Epithelial cell of esophagus (primary cell): ENCODE measurements at places on chromosomes 7 and 10.

DNA sequence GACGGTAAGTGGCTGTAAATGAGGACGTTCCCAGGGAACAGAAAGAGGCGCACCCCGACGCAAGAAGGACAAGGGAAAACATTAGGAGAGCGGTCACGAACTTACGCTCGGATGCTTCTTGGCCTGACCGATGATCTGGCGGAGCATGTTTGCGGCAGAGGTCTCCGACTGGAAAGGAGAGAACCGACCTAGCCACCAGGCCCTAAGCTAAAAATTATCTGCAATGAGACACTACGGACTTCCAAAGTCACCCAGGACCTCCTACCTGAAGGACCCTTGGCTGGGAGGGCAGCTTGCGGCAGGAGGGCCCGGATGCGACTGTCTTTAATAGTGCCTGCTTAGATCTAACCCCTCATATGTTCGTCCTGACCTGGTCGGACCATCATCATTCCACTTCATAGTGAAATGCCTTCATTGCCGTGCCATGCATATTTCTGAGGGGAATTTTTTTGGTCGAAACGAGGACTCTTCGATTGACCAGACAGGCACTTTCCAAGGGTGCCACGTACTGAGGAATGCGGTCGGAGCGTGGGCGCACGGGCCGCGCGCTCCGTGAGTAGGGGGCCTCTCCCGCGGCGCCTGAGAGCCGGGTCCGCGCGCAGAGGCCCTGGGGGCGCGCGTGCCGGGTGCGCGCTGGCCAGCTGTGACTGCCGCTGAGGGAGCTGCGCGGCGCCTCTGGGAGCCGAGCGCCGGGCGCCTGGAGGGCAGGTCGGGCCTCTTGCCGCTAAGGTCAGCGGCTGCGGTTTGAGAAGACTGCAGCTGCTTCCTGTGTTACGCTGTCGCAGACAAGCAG lies 33.6 kb upstream of the PHF14 start:
- DNase-seq: peak; percentile 93

- DNase-seq: no peak
These were observed 131.1 kb upstream of the SHH start for GRCh38 chr7:155943251-155943899.

- DNase-seq: no peak
These were observed 886.8 kb downstream of the LRMDA start for GRCh38 chr10:76318211-76318610.

DNA sequence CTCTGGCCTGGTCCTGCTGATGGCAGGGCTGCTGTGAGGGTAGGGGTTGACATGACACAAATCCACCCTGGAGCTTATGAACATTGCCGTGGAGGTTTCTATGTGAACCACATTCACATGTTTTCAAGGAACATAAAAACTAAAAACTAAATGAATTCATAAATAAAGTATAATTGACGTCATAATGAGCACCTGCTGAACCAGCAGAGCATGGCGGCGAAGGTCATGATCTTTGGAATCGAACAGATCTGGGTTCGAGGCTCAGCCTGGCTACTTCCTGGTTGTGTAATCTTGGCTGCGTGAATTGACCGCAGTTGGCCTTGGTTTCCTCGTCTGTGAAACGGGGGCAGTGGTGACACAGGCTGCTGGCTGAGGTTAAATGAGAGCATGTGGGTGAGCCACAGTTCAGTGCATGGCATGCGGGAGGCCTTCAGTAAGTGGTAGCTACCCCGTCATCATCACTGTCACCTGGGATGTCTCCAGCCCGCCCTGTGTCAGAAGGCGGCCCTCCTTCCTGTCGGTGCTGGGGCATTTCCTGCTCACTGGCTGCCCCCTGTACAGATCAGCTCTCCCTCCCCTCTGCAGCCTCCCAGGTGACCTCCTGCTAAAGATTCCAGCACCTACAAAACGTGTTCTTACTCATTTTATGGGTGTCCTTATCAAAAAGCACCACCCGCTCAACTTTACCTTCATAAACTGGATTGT lies 190.3 kb upstream of the SHH start:
- DNase-seq: no peak

DNA sequence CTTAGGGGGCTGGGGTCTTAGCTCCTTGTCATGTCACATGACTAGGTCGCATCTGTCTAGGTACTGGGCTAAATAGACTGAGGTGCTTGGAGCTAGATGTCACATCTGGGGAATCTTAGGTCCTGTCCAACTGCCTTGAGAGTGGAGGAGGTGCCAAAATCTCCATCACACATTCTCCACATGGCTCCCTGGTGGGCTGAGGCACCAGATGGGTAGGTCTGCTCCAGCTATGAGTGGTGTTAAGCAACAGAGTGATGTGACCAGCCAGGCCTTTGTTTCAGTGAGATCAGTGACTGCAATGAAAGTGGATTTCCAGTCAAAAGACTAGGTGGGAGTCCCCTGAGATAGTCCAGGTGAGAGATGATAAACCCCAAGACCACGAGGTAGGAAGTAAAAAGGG lies 251.8 kb downstream of the BMPER start:
- DNase-seq: no peak
